ENCODE measurements at places on chromosomes 1 and 21.

GRCh38 chr1:221621683-221622082 is 120.2 kb downstream of the DUSP10 start:
- DNase-seq, result no peak

DNA sequence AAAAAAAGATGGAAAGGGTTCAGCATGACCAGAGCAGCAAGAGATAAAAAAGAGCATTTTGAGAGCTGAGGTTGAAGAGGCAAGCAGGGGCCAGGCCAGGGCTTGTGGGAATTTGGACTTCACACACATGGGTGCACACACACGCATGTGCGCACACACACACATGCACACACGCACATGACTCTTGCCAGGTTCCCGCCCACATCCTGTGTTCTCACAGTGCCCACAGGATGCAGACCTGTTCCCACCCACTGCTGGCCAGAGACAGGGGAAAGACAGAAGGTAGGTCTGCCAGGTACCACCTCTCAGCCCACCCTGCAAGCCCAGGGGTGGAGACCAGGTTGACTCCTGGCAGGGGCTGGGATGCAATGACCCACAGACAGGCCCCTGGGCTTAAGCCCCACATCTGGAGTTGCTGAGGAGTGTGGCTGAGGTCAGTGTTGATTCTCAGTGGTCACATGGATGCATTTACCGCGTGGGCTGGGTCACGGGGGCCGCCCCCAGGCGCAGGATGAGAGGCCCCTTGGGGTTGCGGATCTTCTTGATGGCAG is 4.4 kb downstream of the COL16A1 start:
- no peak for DNase-seq

DNA sequence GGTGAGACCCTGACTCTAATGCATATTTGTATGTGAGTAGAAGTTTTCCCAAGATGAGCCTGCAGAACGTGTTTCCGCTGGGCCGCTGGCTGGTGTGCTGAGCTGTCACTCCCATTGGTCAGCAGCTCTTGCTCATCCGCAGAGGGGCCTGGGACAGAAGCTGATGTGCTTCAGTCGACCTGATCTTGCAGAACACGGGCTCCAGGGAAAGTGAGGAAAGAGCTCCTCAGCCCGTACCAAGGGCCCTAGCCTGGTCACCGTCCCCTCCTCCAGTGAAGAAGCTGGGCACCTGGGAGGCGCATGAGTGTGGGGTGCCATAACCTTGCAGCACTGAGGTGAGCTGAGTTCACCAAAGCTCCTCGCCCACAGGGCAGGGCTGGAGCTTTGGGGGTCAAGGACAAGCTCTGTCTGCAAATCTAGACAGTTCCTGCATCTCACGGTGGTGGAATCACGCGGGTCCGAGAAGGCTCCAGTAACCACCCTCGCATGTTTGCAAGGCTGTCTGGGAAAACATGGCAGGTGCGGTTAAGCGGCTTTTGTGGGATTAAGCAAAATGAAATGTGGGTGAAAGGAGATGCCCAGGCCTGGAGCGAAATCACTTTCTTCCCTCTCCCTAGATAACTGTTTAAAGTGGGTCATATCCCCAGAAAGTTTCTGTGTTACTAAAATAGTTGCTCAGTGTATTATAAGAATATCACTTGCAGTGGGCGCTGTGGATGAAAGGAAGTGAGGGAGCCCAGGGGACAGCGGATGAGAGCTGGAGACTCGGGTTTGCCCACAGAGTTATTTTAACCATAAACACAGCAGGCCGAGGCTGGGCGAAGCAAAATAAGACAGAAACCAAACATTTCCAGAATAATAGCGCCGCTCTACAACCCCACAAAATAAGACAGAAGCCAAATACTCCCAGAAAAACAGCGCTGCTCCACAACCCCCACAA is 33.1 kb upstream of the LRRC3 start:
- no peak for DNase-seq

- peak; percentile 40 for DNase-seq
Observed at GRCh38 chr1:183757061-183757460, 47.9 kb upstream of the RGL1 start.

DNA sequence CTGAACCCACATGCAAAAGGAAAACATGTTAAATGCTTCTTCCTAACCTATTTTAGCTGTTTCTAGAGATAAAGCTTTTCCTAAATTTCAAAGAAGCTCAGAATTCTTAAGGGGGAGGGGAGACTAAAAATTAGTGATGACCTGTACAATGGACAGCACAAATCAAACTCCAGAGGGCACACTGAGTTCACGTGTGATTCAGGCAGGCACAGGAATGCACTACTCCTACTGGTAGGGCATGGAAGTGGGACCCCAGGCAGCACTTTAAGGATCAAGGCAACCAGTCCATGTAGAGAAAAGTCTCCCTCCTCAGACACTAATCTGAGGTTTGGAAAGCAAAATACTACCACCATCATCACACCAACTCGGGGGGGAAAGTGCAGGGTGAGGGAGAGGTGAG is 31.3 kb upstream of the CLCA4 start:
- no peak for DNase-seq

DNA sequence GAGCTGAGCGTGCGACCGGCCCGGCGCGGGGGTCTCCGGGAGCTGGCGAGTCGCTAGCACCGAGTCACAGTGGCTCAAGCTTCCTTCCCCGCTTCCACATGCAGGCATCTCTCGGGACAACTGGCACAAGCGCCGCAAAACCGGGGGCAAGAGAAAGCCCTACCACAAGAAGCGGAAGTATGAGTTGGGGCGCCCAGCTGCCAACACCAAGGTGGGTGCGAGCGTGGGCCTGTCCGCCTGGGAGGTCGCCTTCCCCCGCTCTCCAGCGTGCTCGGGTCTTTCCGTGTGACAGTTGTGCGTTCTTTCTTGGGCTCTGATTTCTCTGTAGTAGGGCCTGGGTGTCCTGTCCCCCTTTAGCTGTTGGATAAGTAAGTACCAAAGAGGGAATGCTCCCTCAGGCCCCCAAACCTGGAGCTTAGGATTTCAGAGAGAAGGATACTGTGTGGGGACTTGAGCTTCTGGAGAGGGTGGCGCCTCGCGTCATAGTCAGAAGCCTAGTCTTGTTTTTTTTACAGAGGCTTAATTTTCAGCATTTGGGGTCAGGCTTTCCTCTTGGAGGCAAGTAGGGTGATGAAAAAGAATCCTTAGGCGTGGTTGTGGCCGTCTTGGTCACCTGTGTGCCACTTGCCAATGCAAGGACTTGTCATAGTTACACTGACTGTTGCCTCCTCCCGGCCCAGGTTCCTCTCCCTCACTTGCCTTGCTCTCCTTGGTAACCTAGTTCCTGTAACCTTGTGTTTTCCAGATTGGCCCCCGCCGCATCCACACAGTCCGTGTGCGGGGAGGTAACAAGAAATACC is 790 bp downstream of the RPS8 start:
- no peak for DNase-seq

- DNase-seq, result no peak
Observed at GRCh38 chr1:220785166-220786056, 1.3 kb upstream of the MTARC1 start.

DNA sequence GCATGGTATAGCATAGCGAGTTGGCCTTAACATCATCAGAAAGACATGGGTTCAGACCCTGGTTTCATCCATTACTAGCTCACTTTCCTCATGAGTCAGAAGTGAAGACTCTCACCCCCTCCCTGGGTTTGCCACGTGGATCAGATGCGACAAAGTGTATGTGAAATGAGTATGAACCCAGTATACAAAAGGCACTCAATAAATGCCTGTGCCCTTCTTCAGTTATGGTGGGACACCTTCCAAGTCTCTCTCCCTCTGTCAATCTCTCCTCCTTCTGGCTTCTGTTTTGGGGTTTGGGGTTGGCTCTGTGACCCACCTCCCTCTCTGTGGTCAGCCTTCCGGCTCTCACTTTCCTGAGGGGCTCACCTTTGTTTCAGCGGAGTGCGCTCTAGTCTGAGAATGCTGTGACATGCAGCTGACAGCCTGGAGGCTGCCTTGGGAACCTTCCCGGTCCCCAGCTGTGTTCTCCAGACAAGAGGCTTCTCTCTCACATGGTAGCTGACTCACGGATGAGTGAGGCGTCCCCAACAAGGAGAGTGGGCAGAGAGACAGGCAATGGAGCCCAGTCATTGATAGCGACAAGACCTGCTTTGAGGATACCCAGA is 155.0 kb upstream of the EDN2 start:
- DNase-seq, result peak; percentile 59

GRCh38 chr1:10852486-10852885 is 56.0 kb upstream of the CASZ1 start:
- no peak for DNase-seq

- DNase-seq, result no peak
Observed at GRCh38 chr1:58769809-58770320, 14.0 kb downstream of the JUN start.

DNA sequence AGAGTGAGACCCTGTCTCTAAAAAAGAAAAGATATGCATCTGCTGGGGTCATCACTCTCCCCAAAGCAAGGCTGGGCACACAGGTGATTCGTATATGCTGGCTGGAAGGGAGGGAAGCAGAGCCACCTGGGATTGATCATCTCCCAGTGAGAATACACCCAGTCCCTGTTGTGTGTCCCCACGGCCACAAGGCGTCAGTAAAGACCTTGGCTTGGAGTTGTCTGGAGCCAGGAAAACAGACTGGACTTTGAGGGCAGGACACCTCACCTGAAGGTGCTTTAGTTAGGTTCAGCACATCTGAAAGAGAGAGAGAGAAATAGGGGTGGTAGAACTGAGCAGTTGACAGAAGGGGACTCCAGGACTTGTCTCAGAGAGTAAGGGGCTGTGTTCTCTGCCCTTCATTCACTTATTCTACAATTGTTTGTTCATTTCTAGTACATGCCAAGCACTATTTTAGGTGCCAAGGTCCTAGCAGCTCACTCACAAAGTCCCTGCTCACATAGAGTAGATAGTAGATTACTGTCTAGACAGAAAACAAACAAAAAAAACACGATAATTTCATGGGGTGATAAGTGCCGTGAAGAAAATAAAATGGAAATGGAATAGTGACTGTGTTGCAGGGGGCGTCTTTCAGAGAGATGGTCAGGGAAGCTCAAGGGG is 13.5 kb downstream of the CITED4 start:
- DNase-seq, result peak; percentile 78

- peak; percentile 17 for DNase-seq
Observed at GRCh38 chr1:181033128-181033798, 520 bp upstream of the MR1 start.

GRCh38 chr21:39104911-39105310 is 78.3 kb downstream of the PSMG1 start:
- no peak for DNase-seq

GRCh38 chr1:97433094-97433823 is 487.6 kb downstream of the DPYD start:
- DNase-seq, result peak; percentile 28

DNA sequence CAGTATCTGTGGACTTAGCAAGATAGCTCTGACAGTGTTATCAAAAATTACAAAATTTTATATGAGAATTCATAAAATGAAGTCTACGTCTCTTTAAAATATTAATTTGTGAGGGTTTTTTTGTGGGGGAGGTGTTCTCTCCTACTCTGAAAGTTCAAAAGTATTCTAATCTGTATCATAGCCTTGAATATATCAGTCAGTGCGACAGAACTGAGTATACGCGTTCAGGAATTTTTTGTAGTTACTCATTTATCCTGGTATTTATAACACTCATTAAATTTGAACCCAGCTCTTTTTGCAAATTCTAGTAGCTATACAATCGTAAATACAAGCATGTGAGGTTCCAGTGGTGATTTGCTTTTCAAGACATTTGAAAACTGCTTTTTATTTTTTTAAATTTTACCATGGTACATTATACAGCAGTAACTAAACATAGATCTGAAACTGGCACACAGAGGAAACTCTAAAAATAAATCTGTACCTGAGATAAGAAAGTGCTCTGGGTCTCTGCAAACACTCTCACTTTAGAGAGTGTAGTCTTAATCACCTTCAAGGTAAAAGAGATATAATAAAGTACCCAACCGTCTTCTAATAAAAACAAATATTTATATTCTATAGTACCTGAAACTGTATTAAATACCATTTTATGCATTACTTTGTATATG is 178.4 kb upstream of the ADAMTS5 start:
- no peak for DNase-seq

DNA sequence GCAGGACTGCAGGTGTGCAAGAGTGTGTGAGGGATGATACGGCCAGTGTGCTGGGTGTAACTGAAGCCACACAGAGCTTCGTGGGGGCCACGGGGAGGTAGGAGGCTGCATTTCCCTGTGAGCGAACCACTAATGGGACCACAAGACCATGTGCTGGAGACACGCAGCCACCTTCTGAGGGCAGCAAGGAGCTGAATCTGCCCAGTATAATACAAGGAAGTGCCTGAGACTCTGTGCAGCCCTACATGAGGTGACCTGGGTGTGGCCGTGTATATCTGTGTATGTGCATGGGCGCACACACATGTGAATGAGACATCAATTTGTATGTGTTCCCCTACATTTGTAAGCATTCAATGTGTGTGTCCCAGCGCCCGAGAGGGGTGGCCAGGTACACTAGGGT is 50.8 kb downstream of the CHD5 start:
- DNase-seq, result no peak

GRCh38 chr1:14300991-14301703 is 297.3 kb upstream of the KAZN start:
- no peak for DNase-seq

GRCh38 chr1:25137106-25137505 is 95.2 kb downstream of the SYF2 start:
- DNase-seq, result no peak

GRCh38 chr1:119114786-119115185 is 25.7 kb downstream of the WARS2 start:
- DNase-seq, result no peak

- no peak for DNase-seq
Observed at GRCh38 chr1:19517017-19517416, 31.7 kb upstream of the CAPZB start.

DNA sequence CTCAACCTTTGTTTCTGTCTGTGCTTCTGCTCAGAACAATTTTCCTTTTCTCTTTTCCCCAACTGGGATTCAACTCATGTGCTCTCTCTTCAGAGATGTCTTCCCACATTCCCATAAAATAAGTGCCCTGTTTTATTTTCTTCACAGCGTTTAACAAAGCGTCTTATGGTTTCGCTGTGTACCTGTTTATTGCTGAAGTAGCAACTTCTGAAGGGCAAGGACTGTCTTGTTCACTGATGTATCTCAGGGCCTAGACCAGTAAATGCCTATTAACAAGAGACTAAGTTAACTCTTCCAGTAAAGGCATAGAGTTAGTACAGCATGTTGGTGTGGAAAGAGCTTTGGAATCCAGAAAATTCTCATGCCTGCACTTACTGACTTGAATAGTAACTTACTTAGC is 42.9 kb upstream of the MPZL1 start:
- DNase-seq, result no peak

GRCh38 chr1:67485046-67485811 is 55.0 kb upstream of the SERBP1 start:
- DNase-seq, result no peak

- no peak for DNase-seq
Observed at GRCh38 chr21:35849144-35849543, 211.2 kb downstream of the SETD4 start.

DNA sequence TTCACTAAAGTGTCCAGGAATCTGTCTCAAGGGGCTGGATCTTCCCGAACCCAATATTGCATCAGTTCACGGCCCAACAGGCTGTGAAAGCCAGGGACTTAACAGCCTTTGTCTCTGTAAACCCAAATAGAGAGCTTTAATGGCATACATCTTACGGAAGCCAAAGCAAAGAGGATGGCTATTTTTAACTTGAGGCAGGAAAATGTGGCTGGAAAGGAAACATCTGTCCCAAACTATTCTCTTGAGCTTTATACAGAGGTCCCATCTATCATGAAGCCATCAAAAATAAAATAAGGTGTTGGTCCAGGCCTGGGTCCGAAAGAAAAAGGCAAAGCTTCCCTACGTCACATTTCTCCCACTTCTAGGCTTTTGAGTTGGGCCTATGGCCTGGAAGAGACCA is 7.7 kb upstream of the CD34 start:
- DNase-seq, result no peak

Data from AG08396 (cell line).